Central memory CD4-positive, alpha-beta T cell (primary cell): ENCODE measurements at places on chromosomes 7 and 10.
A peak's percentile ranks its signal among the peaks of the same experiment; 100 is the strongest.

DNA sequence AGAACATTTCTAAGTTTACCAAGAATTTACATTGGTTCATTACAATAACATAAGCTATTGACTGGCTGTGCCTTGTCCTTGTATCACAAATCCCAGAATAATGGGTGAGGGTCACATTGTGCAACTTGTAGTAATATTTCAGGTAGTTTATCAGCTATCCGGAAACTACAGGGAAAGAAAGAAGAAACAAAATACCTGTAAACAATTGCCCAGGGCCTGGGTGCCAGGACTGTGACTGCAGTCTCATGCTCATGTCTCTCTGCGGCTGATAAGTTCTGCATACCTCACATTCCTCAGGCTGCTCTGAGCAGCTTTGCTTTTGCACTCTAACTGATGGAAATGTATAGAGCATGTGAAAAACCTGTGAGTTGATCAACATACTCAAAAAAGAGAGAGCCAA is 131.8 kb upstream of the TRIM24 start:
- DNase-seq = no peak

- no peak for DNase-seq
These were observed 266.6 kb downstream of the DNAJB9 start for GRCh38 chr7:108836256-108836655.

- no peak for DNase-seq
These were observed 168.6 kb upstream of the SHH start for GRCh38 chr7:155980841-155981240.

DNA sequence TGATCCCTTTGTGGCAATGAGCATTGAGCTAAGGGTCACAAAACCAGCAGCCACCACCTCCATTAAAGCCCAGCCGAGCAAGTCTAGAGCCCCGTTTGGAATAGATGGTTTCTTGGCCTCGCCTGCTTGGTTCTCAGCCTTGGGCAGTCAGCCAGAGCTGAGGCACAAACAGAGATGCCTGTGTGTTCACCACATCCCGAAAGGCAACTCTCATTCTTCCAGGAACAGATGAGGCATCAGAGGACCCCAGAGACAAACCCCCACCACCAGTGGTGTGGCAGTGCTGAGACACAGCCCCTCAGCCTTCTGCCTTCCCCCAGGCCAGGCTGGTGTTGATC is 203.3 kb upstream of the ZMIZ1 start:
- DNase-seq = no peak

GRCh38 chr10:44008270-44008916 is 359.7 kb upstream of the ZNF32 start:
- DNase-seq = no peak

- DNase-seq = no peak
These were observed at the start of gene BMPER for GRCh38 chr7:33905389-33906032. Gene BMPER, plus strand, starts transcription at chr7:33905539. Its CDS starts 75 bp downstream, at chr7:33905614.

DNA sequence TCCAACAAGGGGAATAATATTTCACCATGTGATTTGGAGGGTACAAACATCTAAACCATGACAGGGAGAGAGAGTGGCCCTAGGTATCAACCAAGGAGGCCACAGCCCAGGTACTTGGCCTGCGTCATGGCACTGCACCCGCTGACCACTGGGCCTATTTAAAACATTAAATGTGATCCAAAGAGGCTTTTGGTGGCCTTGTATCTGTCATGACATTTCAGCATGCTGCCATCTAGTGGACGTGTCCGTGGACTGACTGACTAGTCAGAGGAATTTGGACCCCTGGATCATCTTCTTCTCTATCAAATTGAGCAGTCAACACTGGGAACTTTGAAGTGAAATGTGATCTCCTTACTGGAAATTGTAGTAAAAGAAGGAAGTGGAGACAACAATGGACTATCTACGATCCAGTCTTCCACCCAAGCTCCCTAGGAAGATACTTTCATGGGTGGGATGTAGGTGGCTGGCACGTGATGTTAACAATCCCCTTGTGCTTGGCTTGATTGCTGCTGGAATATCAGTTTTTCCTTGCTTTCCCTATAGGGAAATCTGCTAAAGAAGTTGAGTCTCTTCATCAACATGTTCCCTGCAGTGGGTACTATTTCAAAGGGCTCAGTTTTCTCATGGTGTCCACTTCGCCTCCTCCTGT is 24.6 kb upstream of the ITGA8 start:
- no peak for DNase-seq

DNA sequence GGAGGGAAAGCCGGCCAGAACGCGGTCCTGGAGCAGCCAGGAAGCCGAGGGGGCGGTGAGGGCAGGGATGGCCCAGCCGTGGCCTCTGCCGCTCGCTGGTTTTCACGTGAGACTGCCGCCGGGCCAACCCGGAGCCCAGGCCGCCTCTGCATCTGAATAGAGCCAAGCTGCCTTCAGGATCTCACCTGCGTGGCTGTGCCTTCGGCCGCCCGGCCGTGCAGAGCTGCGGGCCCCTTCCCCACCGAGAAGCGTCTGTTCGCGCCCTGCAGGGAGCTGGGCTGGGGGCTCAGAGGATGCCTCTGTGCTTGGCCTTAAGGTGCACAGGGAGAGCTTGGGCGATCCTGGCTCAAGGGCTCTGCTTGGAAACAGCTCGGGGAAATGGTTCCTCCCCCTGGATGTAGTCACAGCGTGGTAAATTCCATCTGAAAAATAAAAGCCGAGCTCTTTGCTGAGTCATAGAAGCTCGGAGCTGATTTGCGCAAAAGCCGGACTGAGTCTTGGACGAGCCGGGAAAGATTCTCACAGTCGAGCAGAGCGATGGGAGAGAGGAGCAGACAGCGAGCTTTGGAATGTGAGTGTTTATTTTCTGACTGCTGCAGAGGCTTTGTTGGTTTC is at the start of gene JAKMIP3:
TSS of gene JAKMIP3 (plus strand) at position 456 of the 615 bp plus-strand sequence. CDS start 38,863 bp downstream, outside the sequence.
- DNase-seq = no peak

DNA sequence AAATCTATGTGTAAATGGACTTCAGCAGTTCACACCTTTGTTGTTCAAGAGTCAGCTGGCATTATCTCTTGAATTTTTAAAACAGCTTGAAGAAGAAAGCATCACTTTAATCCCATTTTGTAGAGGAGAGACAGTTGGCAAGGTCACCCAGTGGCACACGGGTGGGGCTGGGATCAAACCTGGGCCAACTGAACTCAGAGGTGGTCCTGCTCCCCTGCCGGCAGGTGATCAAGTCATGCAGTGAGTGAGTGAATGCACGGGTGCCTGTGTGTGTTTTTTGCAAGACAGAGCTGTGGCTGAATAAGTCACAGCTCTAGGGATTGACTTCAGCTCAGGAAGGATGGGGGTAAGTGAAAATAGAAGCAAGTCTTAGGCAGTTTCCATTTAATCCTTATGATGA is 9.5 kb downstream of the GHRHR start:
- DNase-seq = no peak

DNA sequence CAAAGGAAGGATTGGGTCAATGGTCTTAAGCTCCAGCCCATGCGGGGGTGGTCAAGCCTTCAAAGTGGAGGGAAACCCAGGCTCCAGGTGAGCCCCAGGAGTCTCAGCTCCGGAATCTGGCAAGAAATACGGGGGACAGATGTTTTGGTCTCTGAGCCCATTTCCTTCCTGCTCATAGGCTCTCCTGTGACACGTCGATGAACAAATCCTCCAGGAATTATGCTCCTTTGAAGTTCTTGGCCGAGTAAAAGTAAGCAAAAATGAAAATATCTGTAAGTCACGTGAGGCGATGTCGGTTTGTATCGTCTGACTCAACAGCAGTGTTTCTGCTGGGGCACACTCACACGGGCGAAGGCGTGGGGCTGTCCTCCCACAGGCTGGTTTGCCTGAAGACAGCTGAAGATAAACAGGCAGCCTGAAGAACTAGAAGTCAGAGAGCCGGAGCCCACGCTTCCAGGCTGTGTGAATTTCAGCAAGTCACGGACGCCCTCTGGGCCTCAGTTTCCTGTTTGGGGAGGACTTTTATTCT is 52.6 kb upstream of the SMNDC1 start:
- DNase-seq = peak; percentile 38

DNA sequence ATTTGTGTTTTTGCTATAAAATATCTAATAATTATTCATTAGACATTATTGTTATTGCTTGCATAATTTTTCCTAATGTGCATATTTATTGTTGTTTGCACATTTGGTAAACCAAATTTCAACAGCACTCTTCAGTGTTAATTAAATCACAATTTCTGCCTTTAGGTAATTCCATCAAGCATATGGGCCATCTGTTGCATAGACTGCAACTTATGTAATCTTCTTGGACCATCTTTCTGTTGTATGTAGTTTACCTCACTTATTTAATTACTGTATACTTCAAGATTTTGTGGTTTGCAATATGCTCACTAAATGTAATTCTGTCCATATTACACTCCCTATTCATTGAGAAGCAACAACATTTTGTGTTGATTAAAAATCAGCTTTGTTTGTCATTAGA is 1360.1 kb downstream of the REEP3 start:
- DNase-seq = no peak

- no peak for DNase-seq
These were observed 158.0 kb upstream of the RHEB start for GRCh38 chr7:151677581-151678226.

GRCh38 chr10:86653379-86653778 is 968 bp upstream of the OPN4 start:
- DNase-seq = no peak

DNA sequence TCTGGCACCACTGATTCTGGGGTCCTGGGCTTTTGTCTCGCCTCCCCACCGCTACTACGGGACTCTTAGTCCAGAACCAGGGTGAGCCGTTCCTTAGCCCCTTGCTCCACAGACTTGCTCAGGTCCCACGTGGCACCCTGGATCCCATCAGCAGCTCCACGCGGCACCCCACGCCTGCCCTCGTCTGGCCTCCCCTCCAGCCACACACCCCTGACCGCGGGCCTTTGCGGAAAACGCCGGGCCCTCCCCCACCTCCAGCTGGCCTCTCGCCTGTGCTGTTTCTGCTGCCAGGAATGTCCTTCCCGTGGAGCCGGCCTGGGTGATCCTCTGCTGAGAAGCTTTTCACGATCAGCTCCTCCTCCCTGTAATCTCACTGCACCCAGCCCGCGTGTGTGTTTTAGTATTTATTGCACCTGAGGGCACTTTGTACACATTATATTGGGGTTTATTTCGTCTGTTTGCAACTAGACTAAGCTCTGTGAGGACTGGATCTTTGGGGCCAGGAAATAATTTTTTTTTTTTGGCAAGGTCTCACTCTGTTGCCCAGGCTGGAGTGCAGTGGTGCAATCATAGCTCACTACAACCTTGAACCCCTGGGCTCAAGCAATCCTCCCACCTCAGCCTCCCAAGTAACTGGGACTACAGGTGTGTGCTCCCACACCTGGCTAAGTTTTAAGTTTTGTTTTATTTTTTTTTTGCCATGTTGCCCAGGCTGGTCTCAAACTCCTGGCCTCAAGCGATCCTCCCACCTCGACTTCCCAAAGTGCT is 10.5 kb upstream of the TTYH3 start:
- no peak for DNase-seq

DNA sequence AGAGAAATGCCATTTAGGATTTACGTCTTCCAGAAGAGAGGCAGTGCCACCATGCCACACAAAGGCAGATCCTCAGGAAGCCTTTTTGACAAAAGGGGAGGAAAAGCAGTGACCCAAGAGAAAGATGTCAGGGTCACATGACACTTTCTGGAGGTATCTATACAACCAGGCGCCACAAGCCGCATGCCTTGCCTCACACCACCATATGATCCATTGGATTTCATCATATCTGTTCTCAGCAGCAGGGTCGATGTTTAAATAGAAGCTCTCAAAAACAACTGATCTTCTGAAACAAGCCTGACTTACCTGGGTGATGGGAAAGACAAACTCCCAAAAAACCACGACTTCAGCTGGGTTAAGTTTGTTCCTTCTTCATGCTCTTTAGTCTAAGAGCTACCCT is 52.5 kb upstream of the UNC5B start:
- DNase-seq = no peak

DNA sequence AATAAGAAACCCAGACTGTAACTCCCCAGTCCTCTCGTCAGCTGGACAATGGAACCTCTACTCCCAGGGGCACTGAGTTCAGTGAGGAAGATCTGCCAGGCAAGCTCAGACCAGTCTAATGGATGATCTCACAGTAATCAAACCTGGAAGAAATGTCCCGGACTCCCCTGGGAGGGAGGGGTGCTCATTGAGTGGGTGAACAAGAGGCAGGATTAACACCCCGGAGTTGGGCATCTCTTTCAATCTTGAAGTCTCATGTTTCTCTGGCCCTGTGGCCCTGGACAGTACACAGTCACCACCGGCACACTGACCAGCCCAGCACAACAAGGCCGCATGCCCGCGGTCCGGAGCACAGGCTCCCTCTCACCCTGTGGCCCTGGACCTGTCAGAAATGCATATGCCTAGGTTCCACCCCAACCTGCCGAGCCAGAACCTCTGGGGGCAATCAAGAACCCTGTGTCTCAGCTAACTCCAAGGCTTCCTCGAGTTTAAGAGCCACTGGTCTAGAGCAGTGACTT is 27.8 kb downstream of the CXCL12 start:
- DNase-seq = no peak

DNA sequence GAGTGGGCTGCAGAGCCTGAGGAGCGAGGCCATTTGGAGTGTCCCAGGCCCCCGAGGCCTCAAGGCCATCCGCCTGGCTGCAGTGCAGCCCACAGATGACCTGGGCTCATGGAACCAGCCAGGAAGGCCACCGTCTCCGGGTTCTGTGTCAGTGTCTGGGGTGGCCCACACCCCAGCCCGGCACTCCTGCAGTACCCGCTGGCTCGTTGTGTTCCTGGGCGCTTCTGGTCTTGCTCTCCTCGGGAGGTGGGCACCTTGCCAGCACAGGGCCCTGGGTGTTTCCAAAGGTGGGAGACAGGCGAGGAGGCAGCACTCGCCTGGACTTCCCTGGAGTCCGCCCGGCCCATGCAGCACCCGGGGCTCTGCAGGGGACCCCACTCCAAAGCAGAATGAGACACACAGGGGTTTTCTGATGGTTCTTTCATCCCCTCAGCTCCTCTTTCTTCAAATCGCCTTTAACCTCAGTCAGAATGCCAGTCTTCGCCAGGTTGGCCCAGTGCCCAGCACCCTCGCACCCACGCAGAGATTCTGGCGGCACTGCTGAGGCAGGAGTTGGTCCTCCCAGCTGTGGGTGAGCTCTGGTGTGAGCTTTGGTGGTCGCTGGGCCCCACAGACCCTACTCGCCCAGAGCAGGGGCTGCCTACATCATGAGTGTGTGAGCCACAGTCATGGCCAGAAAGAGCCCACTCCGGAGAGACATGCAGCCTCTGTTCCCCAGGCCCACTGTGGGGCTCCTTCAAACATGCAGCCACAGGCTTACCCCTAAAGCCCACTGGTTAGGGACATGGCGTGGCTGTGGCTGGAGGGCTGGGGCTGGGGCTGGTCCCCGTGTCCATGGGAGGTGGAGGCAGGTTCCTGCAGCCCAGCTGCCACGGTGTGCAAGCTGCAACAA is 155.7 kb downstream of the EBF3 start:
- no peak for DNase-seq
